NCI-H2029 (cell line): ENCODE measurements at places on chromosomes 7 and 10.

- no peak for DNase-seq
Measured at GRCh38 chr10:52194191-52194590, 119.9 kb upstream of the DKK1 start.

GRCh38 chr7:87810130-87810529 lies 66.0 kb downstream of the SLC25A40 start:
- no peak for DNase-seq

- DNase-seq, result peak; percentile 53
Measured at GRCh38 chr10:124403548-124403947, 15.2 kb downstream of the OAT start.

DNA sequence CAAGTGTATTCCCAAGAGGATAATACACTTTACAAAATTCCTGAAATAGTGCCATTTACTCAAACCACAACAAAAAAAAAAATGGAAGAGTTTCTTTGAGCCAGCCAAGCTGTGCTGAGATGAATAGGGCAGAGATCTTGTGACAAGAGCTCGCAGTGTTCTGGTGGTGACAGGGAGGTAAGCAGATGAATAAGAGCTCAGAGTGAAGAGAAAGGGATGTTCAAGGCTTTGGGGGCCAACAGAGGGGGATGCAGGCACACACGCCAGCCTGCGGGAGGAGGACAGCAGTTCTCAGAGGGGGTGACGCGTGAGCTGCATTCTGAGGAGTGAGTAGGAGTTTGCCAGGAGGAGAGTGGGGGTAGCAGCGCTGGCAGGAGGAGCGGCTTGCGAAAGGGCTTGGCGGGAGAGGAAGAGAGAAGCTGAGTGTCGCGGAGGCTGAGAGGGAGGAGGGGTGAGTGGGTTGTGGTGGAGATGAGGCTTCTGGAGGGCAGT lies 194.4 kb upstream of the IMMP2L start:
- no peak for DNase-seq

DNA sequence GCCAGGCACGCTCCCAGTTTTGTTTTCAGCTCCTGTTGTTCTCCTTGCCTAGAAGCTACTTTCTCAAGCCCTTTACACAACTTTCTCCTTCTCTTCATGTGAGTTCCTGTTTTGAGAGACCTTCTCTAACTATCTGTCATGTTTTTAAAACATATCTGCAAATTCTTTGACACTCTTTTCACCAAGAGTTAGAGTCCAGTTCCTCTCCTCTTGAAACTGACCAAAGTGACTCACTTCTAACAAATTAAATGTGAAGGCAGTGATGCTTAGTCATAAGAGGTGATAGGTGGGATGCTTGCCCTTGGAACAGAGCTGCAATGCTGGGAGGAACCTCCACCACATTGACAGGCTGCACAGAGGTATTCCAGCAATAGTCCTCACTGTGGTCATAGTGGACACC lies 25.3 kb downstream of the ZSCAN25 start:
- no peak for DNase-seq

GRCh38 chr7:20296444-20296843 lies 34.3 kb upstream of the ITGB8 start:
- no peak for DNase-seq

DNA sequence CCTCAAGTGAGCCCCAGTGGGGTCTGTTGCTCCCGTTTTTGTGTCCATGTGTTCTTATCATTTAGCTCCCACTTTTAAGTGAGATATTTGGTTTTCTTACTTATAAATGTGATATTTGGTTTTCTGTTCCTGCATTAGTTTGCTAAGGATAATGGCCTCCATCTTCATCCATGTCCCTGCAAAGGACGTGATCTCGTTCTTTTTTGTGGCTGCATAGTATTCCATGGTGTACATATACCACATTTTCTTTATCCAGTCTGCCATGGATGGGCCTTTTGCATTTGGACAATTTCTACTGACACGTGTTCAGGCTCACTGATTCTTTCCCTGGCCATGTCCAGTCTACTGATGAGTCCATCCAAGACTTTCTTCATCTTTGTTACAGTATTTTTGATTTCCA lies 9.6 kb downstream of the SFXN2 start:
- DNase-seq, result no peak

- no peak for DNase-seq
Measured at GRCh38 chr10:26739071-26739631, 41.6 kb downstream of the PDSS1 start.

DNA sequence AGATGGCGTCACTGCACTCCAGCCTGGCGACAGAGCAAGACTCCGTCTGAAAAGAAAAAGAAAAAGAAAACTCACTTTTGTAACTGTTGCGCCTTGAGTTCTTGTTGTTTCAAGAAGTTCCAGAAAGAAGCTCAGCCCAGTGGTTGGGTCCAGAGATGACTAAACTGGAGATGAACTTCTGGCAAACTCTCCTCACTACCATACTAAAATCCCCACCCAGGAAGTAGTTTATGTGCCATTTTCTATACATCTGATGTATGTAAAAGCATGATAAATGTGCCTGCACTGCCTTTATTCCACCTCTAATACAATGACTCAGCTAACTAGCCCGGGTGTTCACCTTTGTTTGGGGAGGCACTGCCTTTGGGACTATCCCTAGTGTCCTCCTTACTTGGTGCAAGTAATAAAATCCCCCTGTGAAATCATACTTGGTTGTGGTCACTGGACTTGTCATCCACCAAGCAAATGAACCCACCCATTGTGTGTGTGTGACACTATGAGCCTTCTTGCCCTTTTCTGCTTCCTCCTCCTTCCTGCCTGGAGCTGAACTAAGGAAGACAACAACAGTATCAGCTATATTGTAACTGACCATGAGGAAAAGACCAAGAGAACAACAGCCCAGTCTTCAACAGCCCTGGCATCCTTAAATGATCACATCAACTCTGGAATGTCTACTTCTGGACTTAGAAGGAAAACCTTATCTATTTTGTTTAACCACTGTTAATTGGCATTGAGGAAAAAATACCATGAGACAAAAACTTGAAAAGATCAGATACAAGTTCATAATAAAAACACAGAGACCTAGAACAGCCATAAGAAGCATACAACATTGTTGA lies 33.6 kb downstream of the JMJD1C start:
- DNase-seq, result no peak

GRCh38 chr7:77353911-77354310 lies 62.2 kb downstream of the GSAP start:
- no peak for DNase-seq

- DNase-seq, result no peak
Measured at GRCh38 chr10:114026189-114027040, 17.3 kb upstream of the ADRB1 start.

DNA sequence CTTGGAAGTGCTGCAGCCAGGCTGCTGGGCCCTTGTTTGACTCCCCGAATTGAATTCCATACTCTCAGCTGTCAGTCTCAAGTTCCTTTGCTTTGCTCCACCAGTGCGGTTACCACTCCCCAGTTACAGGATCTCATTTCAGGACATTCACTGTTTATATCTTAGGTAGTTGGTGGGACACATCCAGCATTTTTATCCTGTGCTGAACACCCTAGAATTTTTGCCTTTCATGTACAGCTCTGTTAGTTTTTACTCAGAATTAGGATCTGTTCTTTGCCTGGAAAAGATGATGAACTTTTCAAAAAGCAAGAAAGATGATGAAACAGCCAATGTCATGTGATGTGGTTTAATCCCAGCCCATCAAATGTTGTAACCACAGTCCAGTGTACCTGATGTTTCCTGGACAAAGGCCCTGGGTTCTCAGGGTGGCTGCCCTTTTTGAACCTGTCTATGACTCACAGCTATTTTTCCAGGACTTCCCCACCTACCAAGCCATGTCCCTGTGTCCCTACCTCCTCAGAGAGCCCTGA lies 149.7 kb downstream of the NOC3L start:
- DNase-seq, result no peak

DNA sequence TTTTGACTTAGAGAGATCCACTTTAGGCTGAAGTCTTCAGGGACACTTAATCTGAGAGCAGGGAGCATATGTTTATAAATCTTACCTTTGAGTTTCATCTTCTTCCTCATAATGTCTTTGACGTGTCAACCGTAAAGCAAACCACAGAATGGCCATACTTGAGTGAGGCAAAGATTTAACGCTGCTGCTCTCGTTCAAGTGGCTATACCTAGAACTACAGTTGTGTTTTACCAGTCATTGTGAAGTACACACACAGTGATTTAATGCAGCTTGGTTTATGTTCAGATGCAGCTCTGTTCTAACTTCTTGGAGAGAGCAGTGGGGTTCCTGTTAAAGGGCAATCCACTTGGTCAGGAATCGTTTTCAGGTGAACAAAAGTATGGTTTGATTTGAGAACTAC lies 39.9 kb upstream of the GOT1 start:
- DNase-seq, result no peak

DNA sequence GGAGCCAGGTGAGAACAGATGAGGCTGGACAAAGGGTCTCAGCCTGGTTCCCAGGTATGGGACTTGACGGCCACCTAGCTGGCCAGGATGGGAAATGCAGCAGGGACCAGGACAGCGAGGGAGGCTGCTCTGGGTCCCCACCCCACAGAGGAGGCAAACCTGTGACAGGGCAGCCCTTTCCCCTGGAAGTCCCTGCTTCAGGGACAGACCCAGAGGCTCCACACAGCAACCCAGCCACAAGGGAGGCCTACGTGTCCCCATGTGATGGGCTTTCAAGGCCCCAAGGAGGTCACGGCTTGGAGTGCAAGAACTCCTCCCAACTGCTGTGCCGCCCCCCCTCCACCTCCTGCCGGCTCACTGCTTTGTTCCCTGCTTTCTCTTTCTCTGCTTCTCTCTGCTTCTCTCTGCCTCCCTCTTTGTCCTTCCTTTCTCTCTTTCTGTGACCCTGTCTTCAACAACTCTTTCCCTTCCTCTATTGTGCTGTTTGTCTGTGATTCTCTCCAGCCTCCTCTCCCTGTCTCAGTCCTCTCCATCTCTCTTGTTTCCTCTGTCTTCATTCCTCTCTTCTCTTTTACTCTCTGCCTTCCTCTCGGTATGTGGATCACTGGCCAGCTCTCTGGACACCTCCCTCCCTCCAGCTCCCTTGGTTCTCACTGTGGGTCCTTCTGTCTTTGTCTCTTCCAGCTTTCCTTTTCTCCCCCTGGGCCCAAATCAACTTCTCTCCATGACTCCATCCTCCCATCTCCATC lies 9.6 kb upstream of the EIF5AL1 start:
- DNase-seq, result no peak

DNA sequence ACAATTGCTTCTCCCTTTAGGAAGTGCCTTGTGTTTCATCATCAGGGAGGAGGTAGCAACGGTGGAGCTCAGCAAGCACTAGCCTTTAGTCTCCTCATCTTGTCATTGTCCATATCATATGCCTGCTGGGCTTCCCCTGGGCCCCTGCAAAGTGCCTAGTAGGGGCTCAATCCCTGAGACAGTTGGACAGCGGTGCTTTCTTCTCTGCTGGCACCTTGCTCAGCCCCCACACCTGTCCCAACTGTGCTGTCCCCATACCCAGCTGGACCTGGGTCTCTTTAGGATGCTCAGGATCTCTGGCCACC lies 5.5 kb downstream of the SMARCD3 start:
- no peak for DNase-seq

DNA sequence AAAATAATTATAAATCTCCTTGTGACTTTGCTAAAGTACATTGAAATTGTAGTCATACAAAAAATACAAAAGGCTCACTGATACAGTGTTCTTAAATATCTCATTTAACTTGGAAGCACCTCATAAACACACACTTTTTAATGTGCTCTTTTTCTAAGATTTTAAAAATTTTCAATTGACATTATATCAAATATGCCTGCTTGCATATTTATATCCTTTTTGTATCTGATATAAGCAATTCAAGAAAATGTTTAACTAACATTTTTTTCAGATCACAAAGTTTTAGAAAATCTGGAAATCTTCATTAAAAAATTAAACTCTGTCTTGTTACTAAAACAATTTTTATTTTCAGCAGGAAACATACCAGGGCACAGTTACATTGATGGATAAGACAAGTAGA lies 661.5 kb downstream of the REEP3 start:
- no peak for DNase-seq
